ENCODE measurements at places on chromosomes 5 and 9.

- DNase-seq, result no peak
Observed at GRCh38 chr9:25505644-25506043, 172.6 kb downstream of the TUSC1 start.

GRCh38 chr9:22682961-22683699 lies 236.5 kb downstream of the DMRTA1 start:
- DNase-seq, result no peak

GRCh38 chr9:95862343-95862742 lies 13.1 kb upstream of the ERCC6L2 start:
- DNase-seq, result no peak

- DNase-seq, result no peak
Observed at GRCh38 chr9:81391457-81391825, 297.9 kb downstream of the TLE1 start.

DNA sequence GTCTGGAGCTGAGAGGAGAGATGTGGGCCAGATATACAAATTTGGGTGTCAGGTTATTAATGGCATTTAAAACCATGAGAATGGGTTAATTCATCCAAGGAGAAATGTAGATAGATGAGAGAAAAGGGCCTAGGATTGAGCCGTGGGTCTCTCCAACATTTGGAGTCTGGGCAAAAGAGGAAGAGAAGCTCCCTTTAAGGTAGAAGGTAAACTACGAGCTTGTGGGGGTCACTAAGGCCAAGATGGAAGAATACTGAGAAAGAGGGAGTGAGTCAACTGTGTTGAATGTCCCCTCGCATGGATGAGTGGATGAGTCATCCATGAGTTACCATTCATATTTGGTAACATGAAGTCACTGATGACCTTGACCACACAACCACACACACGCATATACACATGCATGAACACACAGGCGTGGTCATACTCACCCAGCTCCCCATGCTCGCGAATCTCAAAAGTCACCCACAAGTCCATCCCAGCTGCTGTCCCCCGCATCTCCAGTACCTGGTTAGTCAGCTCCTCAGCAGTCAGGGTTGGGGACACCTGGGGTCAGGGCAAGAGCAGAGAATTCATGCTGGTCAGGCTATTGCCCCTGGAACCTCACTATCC lies 6.8 kb upstream of the FCHSD1 start:
- no peak for DNase-seq

- DNase-seq, result no peak
Observed at GRCh38 chr9:105050296-105050695, 122.3 kb upstream of the ABCA1 start.

- no peak for DNase-seq
Observed at GRCh38 chr9:92165484-92165883, 50.3 kb upstream of the SPTLC1 start.

- no peak for DNase-seq
Observed at GRCh38 chr9:99592834-99593574, 228.7 kb upstream of the NR4A3 start.

All from HuH-7 (cell line).